ENCODE measurements at places on chromosomes 5 and 9. TPM values are rescaled to one million over a fixed set of nuclear protein-coding genes. Genes with fewer than 3 reads are reported as not detected.

DNA sequence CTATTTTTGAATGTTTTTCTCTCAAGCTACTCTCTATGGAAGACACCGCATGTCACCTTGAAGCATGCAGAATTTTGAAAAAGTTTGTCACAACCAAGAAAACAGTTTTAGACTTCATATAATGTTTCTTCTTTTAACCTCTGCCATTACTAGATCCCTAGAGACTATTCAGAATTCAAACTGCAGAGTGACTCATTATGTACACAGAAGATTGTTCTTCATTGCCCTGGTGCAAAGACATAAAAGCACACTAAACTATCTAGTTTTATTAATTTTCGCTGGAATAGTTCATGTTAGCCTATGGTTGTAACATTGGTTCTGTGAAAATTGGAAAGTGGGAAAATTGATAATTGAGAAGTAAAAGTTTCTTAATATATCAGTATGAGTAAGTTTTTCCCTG lies 18.4 kb downstream of the F2RL2 start:
- no peak for DNase-seq

- DNase-seq: no peak
Measured at GRCh38 chr9:6897207-6897822, 139.5 kb downstream of the KDM4C start.

DNA sequence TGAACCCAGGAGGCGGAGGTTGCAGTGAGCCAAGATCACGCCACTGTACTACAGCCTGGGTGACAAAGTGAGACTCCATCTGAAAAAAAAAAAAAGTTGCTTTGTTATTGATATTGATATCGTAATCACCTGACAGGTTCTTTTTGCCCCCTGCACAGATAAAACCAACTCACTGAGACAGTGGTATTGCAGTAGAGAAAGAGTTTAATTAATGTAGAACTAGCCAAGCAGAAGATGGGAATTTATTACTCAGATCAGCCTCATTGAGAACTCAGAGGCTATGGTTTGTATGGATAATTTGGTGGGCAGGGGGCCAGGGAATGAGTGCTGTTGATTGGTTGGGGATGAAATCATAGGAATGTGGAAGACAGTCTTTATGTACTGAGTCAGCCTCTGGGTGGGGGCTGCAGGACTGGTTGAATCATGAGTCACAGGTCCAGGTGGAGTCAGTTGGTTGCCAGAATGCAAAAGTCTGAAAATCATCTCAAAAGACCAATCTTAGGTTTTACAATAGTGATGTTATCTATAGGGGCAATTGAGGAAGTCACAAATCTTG lies 35.8 kb upstream of the MEGF10 start:
- no peak for DNase-seq

GRCh38 chr9:6880626-6881025 lies 122.9 kb downstream of the KDM4C start:
- DNase-seq: no peak

GRCh38 chr9:13165236-13165945 lies 114.1 kb downstream of the MPDZ start:
- DNase-seq: no peak

DNA sequence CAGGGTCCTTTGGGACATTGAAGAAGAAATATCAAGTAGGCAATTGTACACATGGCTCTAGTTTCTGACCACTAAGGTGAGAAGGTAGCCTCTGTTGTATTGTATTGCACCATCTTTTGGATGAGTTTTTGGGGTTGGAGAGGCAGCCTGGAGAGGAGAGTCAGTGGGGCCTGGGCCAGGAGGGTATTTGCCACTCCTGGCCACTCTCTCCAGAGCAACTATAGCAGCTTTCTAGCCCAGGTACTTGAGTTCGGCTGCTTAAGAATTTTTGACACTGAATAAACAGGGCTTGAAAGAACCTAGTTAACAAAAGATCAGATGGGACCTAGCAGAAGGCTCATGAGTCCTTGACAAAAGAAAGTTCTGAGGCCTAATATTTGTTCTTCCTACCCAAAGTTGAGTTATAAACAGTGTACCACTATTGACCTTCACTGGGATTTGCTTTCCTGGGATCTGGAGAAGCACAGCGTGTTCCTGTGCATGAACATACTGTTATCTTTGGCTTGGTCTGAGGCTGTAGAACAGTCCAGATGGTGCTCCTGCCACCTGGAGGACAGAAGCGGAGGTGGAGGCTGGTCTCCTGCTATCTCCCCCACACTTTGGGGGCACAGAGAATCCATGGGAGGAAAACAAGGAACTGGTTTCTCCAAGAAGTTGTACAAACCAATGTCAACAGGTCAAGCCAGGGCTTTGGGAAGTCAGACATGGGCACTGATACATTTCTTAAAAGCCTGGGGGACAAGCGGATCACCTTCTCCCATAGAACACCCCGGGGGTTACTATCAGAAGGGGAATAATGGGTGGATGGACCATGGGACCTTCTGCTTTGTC lies 110.4 kb upstream of the LIFR start:
- no peak for DNase-seq

The NIPAL4 gene
- not detected for total RNA-seq

DNA sequence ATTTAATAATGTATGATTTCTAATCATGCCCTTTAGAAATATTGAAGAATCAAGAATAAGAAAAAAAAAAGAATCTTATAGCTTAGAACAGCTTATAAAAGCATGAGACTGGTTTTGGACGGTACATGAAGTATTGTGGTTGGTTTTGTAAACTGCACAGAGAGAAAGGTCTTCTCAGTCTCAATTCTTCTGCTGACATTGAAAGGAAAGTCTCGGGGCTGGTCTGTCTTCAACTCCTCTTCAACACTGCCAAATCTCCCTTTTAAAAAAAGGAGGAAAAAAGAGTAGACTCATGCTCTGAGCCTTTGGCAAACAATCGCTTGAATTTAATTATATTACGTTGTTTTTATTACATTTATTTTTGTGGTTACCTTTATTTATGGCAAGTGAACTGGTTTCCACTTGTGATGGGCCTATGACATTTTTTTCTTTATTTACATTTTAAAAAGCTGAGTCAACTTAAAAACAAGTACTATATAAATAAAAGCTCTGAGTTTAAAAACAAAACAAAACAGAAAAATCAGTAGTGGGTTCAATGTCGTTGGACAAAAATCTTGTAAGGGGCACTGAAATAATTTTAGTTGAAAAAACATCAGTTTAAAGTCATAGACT lies 32.8 kb upstream of the EBF1 start:
- no peak for DNase-seq

DNA sequence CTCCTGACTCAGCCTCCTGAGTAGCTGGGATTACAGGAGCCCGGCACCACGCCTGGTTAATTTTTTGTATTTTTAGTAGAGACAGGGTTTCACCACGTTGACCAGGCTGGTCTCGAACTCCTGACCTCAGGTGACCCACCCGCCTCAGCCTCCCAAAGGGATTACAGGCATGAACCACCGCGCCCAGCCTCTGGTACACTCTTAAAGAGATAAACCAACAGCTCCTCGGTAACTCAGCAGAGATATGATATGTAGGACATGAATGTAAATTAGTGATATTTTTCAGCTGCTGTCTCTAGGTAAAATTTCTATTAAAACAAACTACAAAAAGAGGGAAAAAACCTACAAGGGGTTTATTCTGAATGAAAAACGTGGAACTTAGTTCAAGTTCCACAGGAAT lies 42.8 kb upstream of the HK3 start:
- no peak for DNase-seq

GRCh38 chr5:53907827-53908226 lies 347.4 kb downstream of the NDUFS4 start:
- DNase-seq: no peak

GRCh38 chr9:89720696-89721175 lies 115.9 kb downstream of the GADD45G start:
- no peak for DNase-seq

DNA sequence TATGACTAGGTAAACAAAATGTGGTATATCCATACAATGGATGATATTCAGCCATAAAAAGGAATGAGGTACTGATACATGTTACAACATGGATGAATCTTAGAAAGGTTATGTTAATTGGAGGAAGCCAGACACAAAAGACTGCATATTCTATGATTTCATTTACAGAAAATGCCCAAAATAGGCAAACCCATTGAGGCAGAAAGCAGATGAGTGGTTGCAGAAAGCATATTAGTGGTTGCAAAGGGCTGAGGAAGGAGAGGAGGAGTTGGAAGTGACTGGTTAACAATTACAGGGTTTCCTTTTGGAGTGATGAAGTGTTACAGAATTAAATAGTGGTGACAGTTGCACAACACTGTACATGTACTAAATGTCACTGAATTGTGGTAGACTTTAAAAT lies 17.7 kb downstream of the PLGRKT start:
- no peak for DNase-seq

The GCNT1 gene
- total RNA-seq: 4.3 TPM

- no peak for DNase-seq
Measured at GRCh38 chr5:95448789-95449188, 57.6 kb downstream of the FAM81B start.

The LCN9 gene
- not detected for total RNA-seq

The SPINK6 gene
- not detected for total RNA-seq

The CCDC183 gene
- total RNA-seq: 1.8 TPM

The C5orf52 gene
- not detected for total RNA-seq

The TMEM252 gene
- total RNA-seq: 0.17 TPM

- no peak for DNase-seq
Measured at GRCh38 chr5:98454407-98454806, 319.1 kb upstream of the RGMB start.

The PCDHGA11 gene
- total RNA-seq: 2.5 TPM

GRCh38 chr9:106927916-106928315 lies 65.0 kb downstream of the ZNF462 start:
- DNase-seq: no peak

Data from liver (tissue), 10 donors.